ENCODE measurements at places on chromosomes 7 and 10. TPM values are rescaled to one million over a fixed set of nuclear protein-coding genes. Genes with fewer than 3 reads are reported as not detected.

The STN1 gene
- 21.7 TPM for total RNA-seq

The NEBL gene
- 0.30 TPM for total RNA-seq

The SORBS1 gene
- 0.43 TPM for total RNA-seq

The TBXAS1 gene
- 1.7 TPM for total RNA-seq

The OR9A4 gene
- not detected for total RNA-seq
